Lower leg skin (tissue), 4 donors: ENCODE measurements at places on chromosomes 7 and 10.

GRCh38 chr7:159141167-159141566, 3.5 kb downstream of the VIPR2 start:
- DNase-seq, result peak; percentile 70

DNA sequence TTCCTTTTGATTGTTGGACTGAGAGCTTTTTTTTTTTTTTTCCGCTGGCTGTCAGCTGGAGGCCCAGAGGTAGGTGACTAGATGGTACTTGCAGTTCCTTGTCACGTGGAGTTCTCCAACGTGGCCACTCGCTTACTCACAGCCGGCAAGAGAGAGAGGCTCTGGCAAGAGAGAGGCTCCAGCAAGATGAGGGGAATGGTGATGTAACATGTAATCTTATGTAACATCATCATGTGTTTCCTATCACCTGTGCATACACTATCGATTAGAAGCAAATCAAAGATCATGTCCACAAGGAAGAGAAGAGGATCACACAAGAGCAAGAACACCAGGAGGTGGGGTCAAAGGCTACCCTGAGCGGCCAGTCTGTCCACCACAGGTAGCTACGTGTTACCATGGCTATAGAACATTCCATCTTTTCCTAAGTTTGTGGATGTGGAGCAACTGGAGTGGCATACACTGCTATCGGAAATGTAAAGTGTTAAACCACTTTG, 4.0 kb upstream of the BORCS7 start:
- no peak for DNase-seq

GRCh38 chr7:55574051-55574717, 1.9 kb upstream of the VOPP1 start:
- DNase-seq, result no peak

DNA sequence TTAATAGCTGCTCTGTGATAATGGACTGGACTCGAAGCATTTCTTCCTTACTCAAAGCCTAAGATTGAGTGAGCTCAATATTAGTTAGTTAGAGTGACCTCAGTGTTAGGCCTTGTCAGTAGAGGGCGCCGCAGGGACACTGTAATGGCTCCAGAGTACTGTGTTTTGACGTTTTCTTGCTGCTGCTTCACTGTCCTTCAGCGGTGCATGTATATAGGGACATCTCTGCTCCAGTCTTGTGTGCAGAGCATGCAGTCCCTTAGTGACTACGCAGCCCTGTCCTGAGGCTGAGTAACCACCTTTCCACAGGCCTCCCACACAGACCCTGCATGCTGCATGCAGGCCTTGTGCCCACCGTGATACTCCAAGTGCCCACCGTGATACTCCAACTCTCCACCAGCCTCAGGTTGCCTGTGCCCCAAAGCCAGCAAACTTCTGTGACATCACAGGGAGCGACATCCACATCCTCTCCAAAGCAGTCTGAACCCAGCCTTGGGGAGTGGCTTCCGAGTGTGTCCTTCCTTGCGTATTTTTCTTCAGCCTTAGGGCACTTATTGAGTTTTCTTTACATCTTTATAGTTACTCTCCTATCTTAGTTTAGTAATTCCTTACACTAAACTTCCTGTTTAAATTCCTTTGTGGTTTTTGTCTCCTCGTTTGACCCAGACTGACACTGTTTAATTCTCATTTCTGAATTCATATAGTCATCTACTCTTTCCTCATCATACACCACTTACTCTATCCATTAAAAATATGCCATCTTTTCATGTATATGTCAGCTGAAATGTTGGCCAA, 118.2 kb downstream of the JAZF1 start:
- peak; percentile 89 for DNase-seq

GRCh38 chr10:103111031-103111917, 81.8 kb downstream of the NT5C2 start:
- DNase-seq, result no peak

GRCh38 chr7:140924019-140924820, 509 bp downstream of the BRAF start:
- peak; percentile 66 for DNase-seq

DNA sequence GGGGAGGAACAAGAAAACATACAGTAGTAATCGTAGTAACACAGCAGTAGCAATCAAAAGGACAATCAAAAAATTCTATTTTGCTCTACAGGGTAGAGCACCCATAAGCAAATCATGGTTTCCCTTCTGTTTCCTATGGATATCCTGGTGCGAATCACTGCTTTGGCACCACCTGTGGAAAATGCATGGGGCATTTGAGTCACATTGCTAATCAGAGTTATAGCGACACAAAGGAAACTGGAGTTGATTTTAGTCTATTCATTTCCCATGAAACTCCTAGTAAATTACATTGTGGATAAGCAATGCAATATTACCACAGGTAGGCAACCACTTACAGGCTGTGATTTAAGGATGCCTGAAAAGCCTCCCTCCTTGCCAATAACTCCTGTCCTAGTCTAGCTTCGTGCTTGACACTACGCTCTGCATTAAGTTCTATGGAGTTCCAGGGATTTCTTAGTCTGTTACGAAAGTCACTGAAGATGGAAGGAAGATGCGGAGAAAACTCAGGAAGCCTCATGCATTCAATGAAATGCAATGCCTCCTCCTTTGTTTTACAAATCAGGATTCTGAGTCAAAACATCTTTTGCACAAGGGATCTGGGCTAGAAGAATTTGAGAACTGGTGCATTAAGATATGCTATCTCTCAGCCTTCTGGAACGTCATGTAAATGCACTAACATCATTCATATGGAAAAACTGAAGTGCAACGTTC, 188.4 kb downstream of the DGKI start:
- DNase-seq, result no peak
